Esophagus squamous epithelium (tissue), 5 donors: ENCODE measurements at places on chromosomes 3 and 15.

- DNase-seq, result no peak
These were observed 243.2 kb downstream of the PDZRN3 start for GRCh38 chr3:73381551-73381950.

DNA sequence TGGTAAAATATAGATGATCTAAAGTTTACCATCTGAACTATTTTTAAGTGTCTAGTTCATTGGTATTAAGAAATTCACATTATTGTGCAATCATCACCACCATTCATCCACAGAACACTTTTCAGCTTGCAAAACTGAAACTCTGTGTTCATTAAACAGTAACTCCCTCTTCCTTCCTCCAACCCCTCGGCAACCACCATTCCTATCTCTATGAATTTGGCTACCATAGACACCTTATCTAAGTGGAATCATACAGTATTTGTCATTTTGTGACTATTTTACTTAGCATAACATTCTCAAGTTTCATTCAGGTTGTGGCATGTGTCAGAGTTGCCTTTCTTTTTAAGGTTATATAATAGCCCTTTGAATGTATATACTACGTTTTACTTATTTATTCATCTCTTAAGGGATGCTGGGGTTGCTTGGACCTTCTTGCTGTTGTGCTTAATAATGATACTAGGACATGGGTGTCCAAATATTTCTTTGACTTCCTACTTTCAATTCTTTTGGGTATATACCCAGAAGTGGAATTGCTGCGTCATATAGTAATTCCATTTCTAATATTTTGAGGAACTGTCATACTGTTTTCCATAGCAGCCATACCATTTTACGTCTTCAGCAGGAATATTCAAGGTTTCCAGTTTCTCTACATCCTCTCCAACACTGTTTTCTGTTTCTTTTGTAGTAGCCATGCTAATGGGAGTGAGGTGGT, 20.9 kb downstream of the KAT2B start:
- DNase-seq, result no peak

- no peak for DNase-seq
These were observed 273.4 kb downstream of the IGSF11 start for GRCh38 chr3:118761291-118761606.

- DNase-seq, result no peak
These were observed 121.6 kb downstream of the RBPMS2 start for GRCh38 chr15:64653757-64654156.

GRCh38 chr3:177561769-177562392, 364.6 kb upstream of the TBL1XR1 start:
- no peak for DNase-seq

DNA sequence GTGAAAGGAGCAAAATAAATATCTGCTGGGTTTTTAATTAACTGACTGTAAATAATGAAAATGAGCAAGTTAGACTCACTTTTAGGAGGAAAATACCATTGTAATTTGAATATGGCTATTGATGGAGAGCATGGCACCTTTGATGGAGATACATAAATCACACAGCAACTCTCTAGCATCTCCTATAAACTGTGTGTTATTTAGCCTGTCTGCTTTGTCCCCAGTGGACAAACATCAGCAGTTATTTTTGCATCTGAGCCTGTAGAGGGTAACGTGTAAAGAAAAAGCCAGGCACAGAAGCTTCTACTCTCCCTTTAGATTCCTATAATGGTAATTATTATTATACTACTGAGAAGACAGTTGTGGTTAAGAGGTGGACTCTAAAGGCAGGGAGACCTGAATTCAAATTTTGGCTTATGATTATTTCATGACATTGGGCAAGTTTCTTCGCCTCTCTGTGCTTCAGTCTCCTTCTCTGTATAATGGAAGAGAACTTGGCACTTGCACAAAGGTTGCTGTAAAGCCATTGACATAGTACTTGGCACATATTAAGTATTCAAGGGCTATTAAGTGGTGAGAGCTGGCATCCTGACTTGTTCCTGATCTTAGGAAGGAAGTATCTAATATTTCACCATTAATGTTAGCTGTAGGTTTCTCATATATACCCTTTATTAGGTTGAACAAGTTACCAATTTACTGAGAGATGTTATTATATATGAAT, 289.5 kb upstream of the TRIM42 start:
- no peak for DNase-seq

DNA sequence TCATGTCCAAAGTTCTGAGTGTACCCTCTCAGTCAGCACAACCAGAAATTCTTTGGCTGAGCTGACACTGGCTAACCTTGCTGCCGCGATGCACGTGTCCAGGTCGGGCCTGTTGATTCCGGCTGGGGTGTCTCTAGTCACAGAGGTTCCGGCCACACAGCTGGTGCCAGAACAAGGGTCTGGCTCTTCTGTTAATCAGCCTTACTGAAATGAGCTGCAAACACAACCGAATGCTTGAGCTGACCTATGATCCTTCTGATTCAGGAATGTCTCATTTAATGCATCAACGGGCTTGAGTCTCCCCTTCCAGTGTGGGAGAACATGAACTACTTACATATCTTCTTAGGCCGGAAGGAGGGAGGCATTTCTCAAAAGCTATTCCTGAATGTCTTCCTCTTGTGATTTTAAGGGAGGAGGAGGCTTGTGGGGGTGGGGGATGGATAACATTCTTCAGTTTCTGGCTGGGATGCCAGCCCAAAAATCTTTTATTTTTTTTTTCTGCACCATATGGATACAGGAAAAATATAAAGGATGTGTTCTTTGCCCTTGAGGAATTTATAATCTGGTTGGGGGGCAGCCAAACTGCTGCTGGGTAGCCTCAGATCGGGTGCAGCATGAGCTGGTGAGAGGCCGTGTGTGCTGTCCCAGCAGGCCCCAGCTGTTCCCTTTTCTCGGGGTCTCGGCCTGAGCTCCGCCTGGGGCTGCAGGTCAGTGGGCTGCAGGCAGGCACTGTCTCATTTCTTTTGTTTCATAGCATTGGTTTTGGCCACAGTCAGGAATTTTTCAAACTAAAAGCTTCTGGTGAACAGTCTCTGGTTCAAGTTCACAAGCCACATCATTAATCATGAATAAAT, 319.1 kb upstream of the TBL1XR1 start:
- DNase-seq, result no peak

DNA sequence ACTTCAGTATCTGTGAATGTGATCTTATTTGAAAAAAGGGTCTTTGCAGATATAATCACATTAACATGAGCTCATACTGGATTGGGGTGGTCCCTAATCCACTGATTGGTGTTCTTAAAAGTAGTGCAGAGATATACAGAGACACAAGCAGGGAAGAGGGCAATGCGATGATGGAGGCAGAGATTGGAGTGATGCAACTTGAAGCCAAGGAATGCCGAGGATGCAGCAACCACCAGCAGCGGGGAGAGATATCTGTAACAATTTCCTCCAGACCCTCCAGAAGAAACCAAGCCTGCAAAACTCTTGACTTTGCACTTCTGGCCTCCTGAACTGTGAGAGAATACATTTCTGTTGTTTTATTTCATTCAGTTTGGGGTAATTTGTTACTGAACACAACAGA, 171.0 kb upstream of the MBNL1 start:
- no peak for DNase-seq
